ENCODE measurements at places on chromosomes 3 and 15. TPM values are rescaled to one million over a fixed set of nuclear protein-coding genes. Genes with fewer than 3 reads are reported as not detected.

DAZL gene
- total RNA-seq, result not detected

ISG20 gene
- total RNA-seq, result 8.0 TPM

DPPA2 gene
- total RNA-seq, result not detected

NR2E3 gene
- total RNA-seq, result not detected

HYKK gene
- total RNA-seq, result 2.6 TPM

GOLGA8T gene
- total RNA-seq, result 0.20 TPM

GRCh38 chr3:48271763-48272498 lies 31.0 kb downstream of the ZNF589 start:
- DNase-seq, result no peak

DNA sequence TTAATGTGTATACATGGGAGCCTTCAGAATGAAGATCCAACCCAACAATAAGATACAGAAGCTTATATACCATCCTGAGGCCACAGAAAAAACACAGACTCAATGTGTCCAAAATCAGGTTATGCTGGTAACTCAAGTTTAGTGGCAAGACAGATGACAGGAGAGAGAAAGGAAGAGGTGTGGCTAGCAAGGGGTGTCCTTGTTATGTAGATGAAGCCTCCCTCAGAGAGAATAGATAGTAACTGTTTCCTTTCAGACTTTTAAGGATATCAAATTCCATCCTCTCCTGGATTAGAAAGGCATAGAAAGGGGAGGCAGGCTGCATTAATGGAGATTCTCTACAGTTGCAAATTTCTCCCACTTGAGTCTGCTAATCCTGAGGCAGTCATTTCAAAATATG lies 447.4 kb downstream of the GABRB3 start:
- no peak for DNase-seq

DNA sequence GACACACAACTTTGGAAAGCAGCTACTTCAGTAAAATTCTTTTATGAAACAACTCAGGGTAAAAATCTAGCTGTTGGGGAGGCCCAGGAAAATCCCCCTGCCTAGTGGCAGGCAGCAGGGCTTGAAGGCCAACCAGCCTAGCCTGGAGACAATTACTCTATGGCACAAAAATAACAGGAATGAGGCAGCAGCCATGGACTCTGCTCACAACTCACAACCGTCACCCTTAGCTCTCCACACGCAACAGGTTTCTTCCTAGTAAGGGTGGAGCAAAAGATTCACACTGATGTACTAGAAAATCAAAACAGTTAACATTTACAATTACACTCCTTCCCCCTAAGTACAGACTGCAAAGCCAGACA lies 530 bp upstream of the FBXL22 start:
- no peak for DNase-seq

DNA sequence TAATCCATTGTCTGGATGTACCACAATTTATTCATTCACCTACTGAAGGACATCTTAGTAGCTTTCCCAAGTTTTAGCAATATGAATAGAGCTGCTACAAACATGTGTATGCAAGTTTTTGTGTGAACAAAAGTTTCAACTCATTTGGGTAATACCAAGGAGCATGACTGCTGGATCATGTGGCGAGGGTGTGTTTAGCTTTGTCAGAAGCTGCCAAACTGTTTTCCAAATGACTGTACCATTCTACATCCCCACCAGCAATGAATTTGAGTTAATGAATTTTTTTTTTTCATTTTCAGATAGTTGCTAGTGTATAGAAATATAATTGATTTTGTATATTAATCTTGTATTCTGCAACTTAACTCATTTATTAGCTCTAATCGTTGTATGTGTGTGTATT lies 20.0 kb upstream of the ELP6 start:
- no peak for DNase-seq
